ENCODE measurements at places on chromosomes 2 and 18.

DNA sequence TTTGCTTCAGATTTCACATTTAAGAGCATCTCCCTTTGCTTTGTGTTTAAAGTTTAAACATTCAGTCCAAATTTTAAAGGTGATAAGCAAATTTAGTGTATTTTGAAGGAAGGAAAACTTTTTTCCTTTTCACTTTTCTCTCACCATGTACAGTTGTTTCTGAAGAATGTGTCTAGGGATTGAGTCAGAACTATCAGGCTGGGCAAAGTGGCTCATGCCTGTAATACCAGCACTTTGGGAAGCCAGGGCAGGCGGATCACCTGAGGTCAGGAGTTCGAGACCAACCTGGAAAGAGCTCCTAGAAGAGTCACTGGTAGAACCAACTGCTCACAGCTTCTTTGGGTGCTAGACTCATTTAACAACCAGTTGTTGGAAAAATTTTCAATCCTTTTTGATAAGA lies 327.0 kb upstream of the THUMPD2 start:
- DNase-seq, result no peak

DNA sequence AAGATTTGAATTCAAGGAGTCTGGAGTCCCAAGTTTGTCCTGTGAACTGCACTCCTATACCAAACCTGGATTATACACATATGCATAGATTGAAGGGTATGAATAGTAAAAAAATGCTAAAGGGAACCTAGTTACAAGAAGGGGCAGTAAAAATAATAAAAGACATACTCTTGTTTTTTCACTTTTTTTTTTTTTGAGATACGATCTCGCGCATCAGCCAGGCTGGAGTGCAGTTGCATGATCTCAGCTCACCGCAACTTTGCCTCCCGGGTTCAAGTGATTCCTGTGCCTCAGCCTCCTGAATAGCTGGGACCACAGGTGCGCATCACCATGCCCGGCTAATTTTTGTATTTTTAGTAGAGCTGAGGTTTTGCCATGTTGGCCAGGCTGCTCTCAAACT lies 22.3 kb downstream of the KRTCAP3 start:
- DNase-seq, result no peak

- no peak for DNase-seq
Measured at GRCh38 chr2:196592911-196593881, 46.3 kb upstream of the CCDC150 start.

- DNase-seq, result no peak
Measured at GRCh38 chr2:114219456-114219855, 223.0 kb upstream of the DPP10 start.

GRCh38 chr18:47775961-47776360 lies 154.5 kb downstream of the SMAD2 start:
- no peak for DNase-seq

- no peak for DNase-seq
Measured at GRCh38 chr2:149204686-149205085, 125.7 kb upstream of the LYPD6 start.

- DNase-seq, result peak; percentile 23
Measured at GRCh38 chr18:44887227-44887631, 206.5 kb downstream of the SETBP1 start.

GRCh38 chr18:44715842-44716241 lies 35.2 kb downstream of the SETBP1 start:
- no peak for DNase-seq

DNA sequence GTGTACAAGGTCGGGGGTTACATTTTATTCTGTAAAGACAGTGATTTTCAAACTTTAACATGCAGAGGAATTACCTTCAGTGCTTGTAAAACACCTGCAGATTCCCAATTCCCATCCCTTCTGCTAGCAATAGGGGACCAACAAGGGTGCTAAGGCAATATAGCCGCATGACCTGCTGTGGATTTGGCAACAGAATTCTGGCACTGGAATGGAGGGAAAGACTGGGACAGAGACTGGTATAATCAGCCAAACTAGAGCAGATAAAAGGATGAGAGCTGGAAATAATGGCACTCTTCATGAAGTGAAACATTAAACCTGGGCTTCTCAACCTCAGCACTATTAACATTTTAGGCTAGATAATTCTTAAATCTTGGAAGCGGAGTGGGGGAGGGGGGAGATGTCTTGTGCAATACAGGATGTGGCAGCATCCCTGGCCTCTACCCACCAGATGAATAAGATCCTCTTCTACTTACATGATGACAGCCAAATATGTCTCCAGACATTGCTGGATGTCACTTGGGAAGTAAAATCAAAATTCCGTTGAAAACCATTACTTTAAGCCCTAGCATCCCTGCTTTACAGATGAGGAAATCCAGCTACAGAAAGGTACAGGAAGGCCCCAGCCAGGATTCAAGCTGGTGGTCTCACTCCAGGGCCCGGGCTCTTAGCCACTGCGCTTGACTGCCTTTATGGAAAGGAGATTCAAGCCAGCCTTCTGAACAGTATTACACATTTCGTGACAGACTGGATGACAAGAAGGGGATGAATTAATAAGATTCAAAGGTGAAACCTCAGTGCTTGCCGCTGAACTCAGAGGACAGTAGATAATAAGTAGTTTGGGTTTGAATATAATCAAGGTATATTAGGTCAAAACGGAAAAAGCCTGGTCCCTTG lies 1.7 kb downstream of the EVA1A start:
- DNase-seq, result no peak

DNA sequence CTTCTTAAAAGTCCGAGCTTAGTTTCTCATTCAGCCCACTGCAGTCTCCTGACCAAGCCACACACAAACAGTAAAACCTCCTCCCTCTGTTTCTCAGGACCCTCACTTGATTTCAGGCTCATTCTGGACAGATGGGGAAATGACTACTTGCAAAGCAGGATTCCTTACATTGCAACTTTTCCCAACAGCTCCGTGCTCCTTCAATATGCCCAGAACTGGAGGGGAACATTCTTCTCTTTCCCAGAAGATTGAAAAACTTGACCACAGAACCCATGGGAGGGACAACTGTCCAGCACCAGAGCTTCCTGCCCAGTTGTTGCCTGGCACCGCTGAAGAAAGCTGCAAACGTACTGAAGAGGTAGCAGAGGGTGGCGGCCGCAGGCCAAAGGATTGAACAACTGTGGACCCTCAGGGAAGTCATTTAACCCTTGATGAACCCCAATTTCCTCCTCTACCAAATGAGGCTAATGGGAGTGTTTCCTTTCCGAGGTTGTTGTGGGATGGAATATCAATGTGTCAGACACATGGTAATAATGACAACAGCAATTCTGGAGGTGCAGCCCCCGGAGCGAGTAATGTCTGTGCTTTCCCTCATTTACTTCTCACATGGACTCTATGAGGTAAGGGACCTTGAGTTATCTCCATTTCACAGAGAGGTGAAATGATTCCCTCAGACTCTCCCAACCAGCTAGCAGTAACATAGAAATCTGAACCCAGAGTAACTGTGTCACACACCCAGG lies 25.0 kb downstream of the BCL11A start:
- no peak for DNase-seq

GRCh38 chr18:62242955-62243354 lies 55.9 kb downstream of the RELCH start:
- no peak for DNase-seq

- DNase-seq, result no peak
Measured at GRCh38 chr18:12991821-12992179, 638 bp downstream of the CEP192 start.

DNA sequence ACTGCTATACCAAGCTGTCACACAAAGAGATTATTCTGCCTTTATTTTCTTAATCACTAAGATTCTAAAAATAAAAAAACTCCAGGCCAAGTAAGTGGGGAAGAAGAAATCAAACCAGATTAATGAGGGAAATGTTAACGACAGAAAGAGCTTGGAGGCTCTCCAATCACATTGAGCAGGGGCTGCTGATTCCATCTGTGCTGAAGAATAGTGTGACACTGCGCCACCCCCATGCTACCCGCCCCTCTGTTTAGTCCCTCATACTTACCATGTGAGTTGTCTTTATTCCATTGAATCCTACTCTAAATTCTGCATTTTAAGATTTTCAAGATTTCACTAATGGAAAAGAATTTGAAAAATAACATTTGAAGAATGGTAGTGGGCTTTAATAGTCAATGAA lies 998.0 kb upstream of the CDH2 start:
- DNase-seq, result no peak

DNA sequence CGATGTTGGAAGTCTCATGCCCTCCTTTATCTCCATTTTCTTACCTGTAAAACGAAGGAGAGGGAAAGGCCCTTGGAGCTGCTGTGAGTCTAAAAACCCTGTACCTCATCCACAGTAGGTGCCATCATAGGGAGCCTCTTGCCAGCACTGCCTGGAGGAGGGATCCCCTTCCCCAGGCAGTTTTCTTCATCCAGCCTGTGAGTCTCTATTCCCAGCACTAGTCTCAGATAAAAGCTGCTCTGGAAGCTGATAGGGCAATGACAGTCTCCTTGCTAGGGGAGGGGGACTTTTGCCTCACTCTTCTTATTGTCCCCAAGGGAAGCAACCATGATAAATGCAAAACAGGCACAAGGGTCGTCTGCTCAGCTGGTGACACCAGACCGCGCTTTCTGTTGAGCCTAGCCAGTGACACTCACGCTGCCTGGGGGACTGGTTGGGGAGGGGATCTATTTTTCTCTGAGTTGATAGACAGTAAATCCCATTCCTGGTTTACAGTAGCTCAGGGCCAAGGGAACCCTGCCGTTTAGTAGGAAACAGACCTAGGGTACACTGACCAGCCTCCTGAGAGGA lies 139.5 kb upstream of the NABP1 start:
- no peak for DNase-seq

- DNase-seq, result no peak
Measured at GRCh38 chr2:157473581-157473980, 29.7 kb upstream of the CYTIP start.

DNA sequence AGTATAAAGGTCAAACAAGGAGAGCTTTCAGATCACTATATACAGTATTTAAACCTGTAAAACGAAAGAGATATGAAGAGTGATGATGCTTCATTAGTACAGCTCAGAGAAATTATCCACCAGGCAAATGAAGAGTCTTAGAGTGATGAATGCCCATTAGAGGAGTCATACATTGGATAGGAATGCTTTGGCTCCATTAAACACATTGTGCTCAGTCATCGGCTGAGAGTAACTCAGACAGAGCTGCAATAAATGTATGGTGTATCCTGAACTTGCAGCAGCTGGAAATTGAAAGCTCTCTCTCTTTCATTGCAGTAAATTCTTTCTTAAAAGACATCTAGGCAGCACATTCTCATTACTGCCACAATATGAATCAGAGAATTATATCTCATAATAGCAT lies 340.8 kb upstream of the SPHKAP start:
- no peak for DNase-seq

GRCh38 chr2:69309351-69310110 lies 77.5 kb downstream of the GFPT1 start:
- DNase-seq, result no peak

- no peak for DNase-seq
Measured at GRCh38 chr18:12076424-12077140, 17.1 kb upstream of the ANKRD62 start.

DNA sequence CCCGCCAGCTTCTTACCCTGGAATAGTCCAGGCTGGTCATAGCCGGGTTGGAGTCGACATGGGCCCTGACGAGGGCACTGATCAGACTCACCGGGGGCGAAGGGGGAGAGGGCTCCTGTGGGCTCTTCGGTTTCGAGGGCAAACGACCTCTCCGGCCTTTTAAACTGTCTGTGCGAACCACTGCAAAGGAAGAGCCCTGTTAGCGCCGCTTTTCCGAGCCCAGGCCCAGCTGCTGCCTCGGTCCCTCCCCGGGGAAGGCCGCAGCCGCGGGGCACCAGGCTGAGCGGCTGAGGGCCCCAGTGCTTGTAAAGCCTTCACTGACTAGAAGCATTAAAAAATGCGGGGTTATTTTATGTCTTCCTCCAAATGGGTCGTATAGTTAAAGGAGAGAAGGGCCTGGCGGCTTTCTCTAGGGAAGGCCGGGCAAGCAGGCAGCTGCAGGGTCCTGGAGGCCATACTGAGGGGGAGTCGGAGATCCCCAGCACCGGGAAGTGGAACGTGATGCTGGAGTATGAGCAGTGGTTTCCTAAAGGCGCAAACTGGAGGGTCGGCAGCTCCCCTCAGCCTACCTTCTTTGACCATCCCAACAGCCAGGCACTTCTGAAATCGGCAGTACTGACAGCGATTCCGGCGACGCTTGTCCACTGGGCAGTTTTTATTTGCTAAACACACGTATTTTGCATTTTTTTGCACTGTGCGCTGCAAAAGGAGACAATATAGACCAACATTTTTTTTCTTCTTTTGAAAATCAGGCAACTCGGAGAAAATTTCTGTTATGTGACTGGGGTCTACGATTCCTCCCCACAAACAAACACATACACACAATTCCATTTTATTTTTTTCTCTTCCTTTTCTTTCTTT lies 4.5 kb downstream of the NR4A2 start:
- DNase-seq, result no peak

GRCh38 chr2:171533331-171533730 lies 11.1 kb downstream of the CYBRD1 start:
- no peak for DNase-seq

DNA sequence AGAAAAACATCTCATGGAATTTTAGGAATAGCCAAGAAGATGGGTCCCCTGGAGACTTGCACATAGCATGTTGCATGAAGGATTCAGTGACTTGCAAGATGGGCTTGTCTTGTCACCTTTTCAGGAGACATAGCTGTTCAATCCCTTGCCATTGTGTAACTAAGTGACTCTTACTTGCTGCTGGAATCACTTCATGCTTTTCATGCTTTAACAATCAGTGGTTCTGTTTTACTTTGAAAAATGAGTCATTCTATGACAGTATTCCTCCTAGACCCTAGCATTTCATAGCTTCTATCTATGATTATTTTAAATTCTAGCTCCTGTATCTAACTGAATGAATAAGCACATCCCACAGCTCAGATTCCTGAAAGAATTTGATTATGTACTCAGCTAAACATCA lies 2.8 kb downstream of the KYNU start:
- no peak for DNase-seq

Measured in stimulated activated CD4-positive, alpha-beta T cell treated with anti-CD3 and anti-CD28 coated beads, Interleukin-15, amount 100 ng/mL, for 1 hour (primary cell).